Thoracic aorta endothelial cell (primary cell): ENCODE measurements at places on chromosomes 13 and 19. TPM values are rescaled to one million over a fixed set of nuclear protein-coding genes. Genes with fewer than 3 reads are reported as not detected.

Gene TRAPPC2B
- 4.5 and 9.3 TPM in 2 replicates for total RNA-seq

Gene MBD3L2B
- not detected in 2 replicates for total RNA-seq

Gene RASGRP4
- not detected in 2 replicates for total RNA-seq

Gene ZNF766
- 8.9 and 12.3 TPM in 2 replicates for total RNA-seq

Gene KLK14
- not detected in 2 replicates for total RNA-seq
